ENCODE measurements at places on chromosomes 5 and 9.

- no peak for DNase-seq
Observed at GRCh38 chr5:142737179-142737578, 33.0 kb upstream of the ARHGAP26 start.

DNA sequence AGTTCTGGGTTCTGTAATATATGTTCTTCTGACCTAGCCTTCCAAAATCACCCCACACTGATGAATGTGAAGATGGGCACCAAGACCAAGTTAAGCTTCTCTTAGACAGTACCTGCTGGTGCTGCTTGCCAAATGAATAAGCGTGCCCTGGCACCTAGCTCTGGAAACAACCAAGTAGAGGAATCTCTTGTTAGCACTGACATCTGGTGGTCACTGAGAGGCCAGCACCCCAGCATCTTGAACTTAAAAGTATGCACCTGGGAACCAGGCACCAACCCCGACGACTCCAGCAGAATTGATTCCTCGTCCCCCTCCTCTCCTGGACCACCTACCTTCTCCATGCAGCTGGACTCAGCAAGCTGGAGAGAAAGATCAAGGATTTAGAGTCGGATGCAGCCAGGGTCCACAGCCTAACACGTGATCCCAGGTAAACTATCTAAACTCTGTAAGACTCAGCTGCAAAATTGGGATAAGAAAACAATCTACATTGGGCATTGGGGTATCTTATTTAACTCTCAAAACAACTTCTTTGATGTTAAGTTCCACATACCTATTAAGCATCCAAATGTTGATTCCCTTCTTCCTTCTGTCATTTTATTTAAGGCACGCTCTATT lies 89.8 kb downstream of the SLC1A3 start:
- DNase-seq, result no peak

- no peak for DNase-seq
Observed at GRCh38 chr5:67268231-67269021, 71.8 kb upstream of the CD180 start.

GRCh38 chr9:89740722-89741121 lies 135.9 kb downstream of the GADD45G start:
- DNase-seq, result peak; percentile 14

DNA sequence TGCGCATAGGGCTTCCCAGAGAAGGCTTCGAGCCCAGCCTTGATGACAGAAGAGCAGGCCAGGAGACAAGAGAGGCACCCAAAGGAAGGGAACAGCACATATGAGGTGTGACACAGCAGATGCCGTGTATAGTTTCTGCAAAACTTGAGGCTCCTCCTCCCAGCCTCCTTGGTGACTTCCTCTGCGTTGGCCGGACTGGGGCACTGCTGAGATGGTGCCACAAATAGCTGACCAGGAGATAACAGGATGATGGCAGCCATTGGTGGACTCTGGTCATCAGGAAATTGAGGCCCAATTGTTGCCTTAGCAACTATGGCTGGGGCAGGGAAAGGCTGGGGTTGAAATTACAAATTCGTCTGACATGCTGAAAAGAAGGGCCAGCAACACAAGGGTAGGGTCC lies 4.8 kb upstream of the ZNF79 start:
- no peak for DNase-seq

GRCh38 chr5:142617416-142618129 lies 68.3 kb downstream of the FGF1 start:
- no peak for DNase-seq

DNA sequence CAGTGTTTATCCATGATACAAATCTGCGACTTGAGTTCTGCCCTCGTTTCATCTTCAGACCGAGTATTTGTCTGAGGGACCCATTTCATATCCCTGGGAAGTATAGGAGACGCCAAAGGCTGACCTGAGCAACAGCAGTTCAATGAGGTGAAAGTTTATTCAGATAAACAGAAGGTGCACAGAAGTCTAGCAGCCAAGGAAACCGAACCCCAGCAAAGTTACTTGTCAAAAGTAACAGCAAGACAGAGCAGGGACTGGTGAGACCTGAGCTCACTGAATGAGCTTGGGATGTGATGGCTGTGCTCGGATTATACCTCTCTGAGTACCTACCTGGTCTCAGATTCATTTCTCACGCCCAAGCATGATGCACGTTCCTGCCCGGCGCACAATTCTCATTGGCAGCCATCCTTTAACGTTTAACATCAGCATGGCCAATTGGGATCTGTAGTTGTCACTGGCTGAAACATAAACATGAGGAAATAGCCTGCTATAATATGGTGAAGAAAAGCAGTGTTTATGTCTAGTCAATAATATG lies 599 bp downstream of the LYRM7 start:
- DNase-seq, result peak; percentile 4

- no peak for DNase-seq
Observed at GRCh38 chr5:76379316-76379715, 23.8 kb upstream of the IQGAP2 start.

DNA sequence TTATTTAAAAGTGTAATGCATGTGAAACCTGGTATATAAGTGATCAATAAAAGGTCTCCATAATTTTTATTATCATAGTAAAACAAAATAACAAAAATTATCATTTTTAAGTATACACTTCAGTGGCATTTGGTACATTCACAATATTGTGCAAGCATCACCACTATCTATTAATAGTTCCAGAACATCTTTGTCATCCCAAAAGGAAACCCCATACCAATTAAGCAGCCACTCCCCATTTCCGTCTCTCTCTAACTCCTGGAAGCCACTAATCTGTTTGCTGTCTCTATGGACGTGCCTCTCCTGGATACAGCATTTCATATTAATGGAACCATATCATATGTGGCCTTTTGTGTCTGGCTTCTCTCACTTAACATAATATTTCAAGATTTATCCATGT lies 7.6 kb downstream of the OLFML2A start:
- DNase-seq, result no peak

- DNase-seq, result no peak
Observed at GRCh38 chr9:132881826-132882225, 3.1 kb downstream of the SPACA9 start.

- no peak for DNase-seq
Observed at GRCh38 chr5:112703866-112704820, 33.5 kb upstream of the APC start.

DNA sequence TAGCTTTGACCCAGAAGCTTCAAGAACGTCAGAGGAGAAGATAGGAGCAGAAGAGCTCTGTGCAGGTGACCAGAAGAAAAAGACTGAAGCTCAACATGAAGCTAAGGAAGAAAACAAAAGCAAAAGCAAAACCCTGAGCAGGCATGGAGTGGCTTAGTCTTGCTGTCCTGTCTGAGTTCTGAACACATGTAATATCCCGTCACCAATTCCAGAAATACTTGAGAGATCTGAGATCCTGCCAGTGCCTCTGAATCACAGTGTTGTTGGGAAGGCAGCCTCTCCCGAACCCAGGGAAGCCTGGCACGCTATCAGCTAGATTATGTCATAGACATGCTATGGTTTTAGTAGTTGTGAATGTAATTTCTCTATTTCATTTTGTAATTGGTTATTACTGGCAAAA lies 235.7 kb downstream of the ICE1 start:
- DNase-seq, result no peak

DNA sequence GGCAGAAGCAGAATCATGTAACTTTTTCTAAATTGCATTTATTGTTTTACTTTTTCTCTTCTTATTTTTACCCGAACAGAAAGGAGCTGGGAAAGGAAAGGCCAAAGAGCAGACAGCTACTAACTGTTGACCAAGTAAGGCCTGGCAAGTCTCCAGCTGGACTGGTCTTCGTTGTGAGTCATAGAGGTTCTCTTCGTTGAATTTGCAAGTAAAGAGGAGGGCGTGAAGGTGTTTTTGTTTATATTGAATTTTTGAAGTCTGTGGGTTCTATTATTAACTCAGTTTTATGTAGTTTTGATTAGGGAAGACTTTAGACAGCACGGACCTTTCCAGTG lies 416.5 kb upstream of the CCNH start:
- DNase-seq, result no peak

GRCh38 chr9:89530726-89531125 lies 32.8 kb upstream of the SEMA4D start:
- no peak for DNase-seq

DNA sequence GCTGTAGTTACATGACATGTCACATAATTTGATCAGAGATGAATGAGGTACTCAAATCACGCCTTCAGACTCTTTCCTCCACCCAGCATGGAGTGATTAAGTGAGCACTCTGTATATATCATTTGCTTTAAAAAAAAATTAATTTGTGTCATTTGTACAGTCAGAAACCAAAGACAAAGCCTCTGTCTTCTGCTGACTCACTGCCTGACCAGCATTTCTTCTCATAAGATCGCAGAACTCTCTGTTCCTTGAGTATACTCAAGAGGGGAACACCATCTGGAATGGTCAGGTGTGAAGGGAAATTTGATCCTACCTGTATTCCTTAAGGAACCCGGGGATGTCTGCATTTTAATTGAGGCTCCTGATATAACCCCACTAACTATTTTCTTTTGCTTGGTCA lies 254.4 kb downstream of the FAM114A2 start:
- DNase-seq, result no peak

- no peak for DNase-seq
Observed at GRCh38 chr5:72101828-72102227, 5.4 kb upstream of the MAP1B start.

- no peak for DNase-seq
Observed at GRCh38 chr9:112332214-112332613, 1.2 kb downstream of the PTBP3 start.

DNA sequence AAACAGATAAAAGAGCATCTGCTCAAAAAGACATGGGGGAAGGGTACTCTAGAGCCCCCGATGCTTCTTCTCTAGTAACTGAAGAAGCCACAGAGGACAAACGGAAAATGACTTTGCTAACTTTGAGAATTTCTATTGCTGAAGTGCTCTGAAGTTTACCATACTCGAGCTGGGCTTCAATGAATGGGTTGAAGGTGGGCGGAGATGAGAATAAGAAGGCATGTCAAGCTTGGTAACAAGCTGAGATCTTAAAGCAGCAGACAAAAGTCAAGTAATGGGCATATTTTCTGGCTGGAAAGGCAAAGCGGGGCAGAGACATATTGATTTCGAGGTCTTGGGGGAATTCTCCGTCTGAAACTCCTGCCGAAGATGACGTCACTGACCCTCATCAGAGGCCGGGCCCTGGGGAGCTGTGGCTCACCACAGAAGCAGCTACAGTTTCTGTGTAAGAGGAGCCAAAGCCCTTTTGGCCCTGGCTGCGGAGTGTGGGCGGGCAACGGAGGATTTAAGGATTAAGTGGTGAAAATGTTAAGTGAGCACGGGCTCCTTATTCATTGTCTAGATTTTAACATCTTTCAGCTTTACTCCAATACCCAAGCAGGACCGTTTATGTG lies 115.8 kb upstream of the SLIT3 start:
- DNase-seq, result no peak

GRCh38 chr9:134534661-134535080 lies 106.9 kb upstream of the COL5A1 start:
- no peak for DNase-seq

- DNase-seq, result no peak
Observed at GRCh38 chr5:143862271-143862670, 50.3 kb downstream of the HMHB1 start.

- DNase-seq, result no peak
Observed at GRCh38 chr5:10162468-10162867, 87.2 kb downstream of the ATPSCKMT start.

GRCh38 chr9:71637926-71638325 lies 130.4 kb downstream of the CEMIP2 start:
- DNase-seq, result no peak

DNA sequence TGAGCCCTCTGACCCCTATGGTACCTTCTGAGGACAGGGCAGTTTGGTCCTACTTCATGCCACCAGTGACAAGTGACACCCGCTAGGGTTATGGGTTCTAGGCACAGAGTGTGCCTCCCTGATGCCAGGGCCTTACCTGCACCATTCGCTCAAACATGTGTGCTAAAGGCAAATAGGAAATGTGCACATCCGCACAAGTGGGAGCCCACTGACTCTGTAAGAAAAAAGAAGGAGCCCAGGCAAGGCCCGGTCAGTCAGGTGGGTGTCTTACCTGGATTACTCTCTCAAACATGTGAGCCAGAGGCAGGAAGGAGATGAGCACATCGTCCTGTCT lies 29.1 kb upstream of the MEIKIN start:
- no peak for DNase-seq

DNA sequence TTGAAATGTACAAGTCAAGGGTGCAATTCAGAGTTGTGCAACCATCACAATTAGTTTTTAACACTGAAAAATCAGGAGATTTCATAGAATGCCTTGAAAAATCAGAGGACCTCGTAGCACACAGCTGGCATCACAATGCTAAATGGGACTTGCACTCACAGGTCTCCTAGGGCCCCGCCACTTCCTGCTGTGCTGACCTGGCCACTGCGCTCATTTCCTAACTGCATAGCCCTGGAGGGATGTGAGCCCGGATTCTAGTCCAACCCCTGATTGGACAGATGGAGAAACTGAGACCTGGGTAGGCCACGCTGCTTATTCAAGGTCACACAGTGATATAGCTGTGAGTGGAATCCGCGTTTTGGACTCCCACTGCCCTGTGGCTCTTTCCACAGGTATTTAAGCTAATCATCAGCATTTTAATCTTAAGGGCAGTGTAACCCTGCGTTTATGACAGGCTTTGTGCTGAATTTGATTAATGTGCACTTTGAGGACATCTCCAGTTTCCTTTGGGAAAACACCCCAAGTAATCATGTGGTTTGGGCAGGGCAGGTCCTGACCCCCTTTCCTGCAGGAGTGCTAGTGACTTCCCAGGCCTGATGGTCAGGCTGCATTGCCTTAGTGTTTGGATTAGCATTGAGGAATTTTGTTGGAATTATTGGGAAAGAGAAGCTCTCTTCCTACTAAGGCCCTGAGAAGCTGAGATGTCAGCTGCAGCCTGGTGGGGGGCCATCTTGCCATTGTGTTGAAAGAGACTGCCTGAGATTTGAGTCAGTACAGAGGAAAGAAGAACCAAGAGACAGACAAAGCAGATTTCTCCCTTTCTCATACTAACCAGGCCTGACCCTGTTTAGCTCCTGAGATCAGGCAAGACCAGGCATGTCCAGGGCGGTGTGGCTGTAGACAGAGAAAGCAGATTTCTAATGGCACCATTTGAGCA lies 36.2 kb downstream of the STC2 start:
- no peak for DNase-seq

DNA sequence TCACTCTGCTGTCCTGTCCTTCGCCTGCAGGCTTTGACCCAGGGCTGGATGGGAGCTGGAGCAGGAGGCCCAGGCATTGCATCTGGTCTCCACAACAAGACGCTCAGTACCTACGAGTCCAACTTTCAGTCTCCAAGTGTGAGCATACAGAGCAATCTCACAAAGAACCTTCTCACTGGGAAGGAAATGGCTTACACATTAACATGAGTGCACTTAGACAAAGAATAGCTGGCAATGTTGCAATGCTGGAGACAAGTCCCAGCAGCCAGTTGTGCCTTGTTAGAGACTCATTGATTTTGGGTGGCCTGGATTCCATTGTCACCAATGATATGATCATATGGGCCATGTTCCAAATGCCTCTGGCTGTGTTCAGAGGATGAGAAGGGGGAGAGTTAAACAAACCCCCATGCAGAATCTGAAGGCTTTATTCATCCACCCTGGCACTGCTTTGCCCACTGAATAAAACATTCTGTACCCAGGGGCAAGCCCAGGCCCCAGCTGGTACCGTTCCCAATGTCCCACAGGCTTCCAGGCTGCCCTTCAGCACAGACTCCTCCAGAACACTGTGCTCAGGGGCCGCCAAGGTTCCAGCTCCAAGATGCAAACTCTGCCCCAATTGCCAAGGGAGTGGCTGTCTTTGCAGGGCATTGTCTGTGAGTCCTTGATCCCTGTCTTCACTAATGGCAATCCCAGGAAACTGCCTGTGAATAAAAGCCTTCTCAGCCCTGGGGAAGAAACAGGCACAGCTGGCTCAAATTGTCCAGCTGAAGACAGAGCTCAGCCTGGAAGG lies 185.5 kb downstream of the HSD17B3 start:
- no peak for DNase-seq

All from T-helper 9 cell (primary cell).